Chondrocyte (in vitro differentiated cells): ENCODE measurements at places on chromosomes 12 and 14. TPM values are rescaled to one million over a fixed set of nuclear protein-coding genes. Genes with fewer than 3 reads are reported as not detected.

REP15 gene
- total RNA-seq, result 0.54 to 1.3 TPM (median 1.3 TPM) in 3 replicates

GRCh38 chr12:89567691-89568239, 41.9 kb upstream of the POC1B start:
- no peak for DNase-seq

DNA sequence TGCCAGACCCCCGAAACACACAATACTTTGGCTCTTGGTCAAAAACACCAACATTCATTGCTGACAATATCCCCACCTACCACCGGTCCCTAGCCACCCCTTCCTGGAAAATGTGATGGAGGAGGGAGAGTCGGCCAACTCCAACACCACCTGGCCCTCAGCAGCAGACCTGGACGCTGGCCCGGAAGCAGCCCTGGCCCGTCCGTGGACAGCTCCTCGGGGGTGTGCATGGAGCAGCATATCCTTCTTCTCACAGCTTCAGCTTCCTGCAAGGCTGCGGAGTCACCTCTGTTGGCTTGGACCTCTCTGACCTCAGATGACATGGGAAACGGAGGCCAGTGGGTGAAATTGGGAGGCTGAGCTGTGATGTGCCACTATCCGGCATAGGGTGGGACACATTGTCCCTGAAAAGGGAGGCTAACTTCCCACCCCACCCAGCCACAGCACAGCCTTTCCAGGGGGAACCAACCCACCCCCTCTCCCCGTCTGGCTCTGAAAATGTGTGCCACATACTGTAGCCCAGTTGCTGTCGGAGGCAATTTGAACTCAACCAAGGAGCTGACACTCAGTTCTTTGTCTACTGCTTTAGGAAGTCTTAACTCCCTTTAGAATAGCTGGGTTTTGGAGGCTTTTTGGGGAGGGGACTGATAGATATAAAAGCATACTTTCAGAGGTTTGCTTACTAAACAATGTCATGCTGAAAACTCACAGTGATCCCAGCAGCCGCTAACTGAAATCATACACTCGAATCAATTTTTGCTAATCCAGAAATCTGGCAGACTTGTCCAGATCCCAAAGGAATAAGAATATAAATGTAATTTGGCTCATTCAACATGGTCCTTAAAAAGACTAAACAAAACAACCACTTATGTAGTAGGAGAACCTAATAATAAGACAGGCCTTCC, 43.1 kb upstream of the LTA4H start:
- DNase-seq, result no peak

DNA sequence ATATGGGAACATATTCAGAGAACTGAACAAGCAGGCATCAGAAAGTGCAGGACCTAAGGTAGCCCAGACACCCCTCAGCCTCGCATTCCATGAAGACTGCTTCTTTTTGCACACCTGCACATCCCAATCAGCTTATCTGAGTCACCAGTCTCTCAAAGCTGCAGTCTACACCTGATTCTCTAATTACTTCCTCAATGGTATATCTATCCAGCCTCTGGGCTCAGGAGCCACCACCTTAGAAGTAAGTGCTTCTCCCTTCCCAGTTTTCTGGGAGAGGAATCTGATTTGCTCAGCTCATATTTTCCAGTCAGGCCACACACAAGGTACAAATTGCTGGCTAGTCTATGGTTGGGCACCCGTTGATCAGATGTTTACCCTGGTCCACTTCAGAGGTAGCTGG, 21.7 kb downstream of the TC2N start:
- DNase-seq, result no peak

DNA sequence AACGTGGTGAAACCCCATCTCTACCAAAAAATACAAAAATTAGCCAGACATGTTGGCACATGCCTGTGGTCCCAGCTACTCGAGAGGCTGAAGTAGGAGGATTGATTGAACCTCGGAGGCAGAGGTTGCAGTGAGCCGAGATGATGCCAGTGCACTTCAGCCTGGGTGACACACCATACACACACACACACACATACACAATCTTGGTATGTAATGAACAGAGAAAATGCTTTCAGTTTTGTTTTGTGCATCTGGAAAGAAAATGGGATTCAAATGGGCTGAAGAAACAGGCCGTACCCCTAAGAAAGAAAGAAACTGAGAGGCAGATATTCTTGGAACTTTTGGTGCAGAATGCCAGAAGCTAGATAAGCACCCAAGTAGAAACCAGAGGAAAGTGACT, 107.2 kb downstream of the PDE3A start:
- DNase-seq, result no peak

GRCh38 chr12:105774037-105774436, 364.7 kb downstream of the NUAK1 start:
- DNase-seq, result no peak

NKX2-1 gene
- not detected in 3 replicates for total RNA-seq

KCNC2 gene
- not detected in 3 replicates for total RNA-seq

BMAL2 gene
- 9.0 to 12.0 TPM (median 11.6 TPM) in 3 replicates for total RNA-seq

- DNase-seq, result peak; percentile 95
Observed at GRCh38 chr12:111685811-111686573, at the start of the genes ACAD10 and BRAP. Gene ACAD10 (plus strand): TSS chr12:111686053. CDS start chr12:111692710, 6,657 bp downstream. Gene BRAP (minus strand): TSS chr12:111685956. CDS start chr12:111685792, 164 bp downstream.

LRFN5 gene
- 0.10 TPM in 1 of 3 replicates, not detected in the others for total RNA-seq

GRCh38 chr12:127785986-127786590, 480.9 kb upstream of the TMEM132C start:
- no peak for DNase-seq

- no peak for DNase-seq
Observed at GRCh38 chr12:27808841-27809240, 28.8 kb upstream of the MANSC4 start.
